Stimulated activated CD8-positive, alpha-beta memory T cell treated with anti-CD3 and anti-CD28 coated beads, Interleukin-4, amount 100 ng/mL, for 1 hour (primary cell): ENCODE measurements at places on chromosomes 3 and 15.
A peak's percentile ranks its signal among the peaks of the same experiment; 100 is the strongest.

- no peak for DNase-seq
These were observed 11.8 kb upstream of the PLXND1 start for GRCh38 chr3:129618186-129618820.

DNA sequence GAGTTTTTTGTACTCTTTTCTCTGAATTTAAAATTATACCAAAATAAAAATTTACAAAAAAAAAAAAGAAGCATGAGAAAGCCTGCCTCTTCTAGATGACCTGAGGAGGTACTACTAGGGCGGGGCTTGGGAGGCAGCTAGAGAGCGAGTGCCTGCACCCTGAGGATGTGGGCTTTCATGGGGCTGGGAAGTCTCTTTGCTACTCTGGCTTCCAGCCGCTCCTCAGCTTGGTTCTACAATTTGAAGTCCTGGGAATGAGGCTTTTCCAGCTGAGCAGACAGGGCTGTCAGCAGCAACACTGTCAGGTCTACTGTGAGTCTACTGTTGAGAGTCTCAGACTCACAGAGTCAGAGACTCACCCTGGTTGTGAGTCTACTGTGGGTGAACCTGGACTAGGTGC, 8.2 kb upstream of the PSTPIP1 start:
- DNase-seq: no peak

GRCh38 chr3:37531066-37531720, 330.5 kb upstream of the CTDSPL start:
- DNase-seq: no peak

DNA sequence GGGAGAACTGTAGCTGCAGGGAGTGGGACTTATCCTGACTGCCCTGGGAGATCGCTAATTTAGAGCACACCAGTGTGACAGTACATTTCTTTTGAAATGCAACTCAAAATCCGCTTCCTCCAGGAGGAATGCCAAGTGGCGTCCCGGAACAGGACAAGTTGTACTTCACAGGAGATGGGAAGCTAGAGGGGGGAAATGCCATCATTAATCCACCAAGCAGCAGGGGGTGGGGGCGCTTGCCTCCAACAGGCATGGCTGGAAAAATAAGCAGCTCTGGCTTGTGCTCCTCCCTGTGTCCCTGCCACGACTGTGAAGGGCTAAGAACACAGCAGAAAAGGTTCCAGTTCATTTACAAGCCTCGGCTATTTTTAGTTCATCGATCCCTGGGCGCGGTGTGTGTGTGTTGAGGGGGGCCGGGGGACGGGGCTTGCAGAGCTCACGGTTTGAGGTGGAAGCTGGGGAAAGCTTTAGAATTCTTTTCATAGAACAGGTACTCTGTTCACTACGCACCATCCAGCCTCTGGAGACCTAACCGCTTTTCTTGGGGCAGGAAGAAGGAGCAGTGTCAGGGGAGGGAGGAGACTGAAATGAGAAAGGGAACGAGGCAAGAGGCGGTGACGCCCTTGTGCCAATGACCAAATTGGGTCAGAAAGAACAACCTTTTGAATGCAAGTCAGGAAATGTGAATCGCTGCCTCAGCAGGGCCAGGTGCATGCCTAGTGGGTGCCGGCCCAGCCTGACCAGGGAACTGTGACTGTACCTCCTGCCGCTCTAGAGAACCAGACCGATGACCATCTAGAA, 51.8 kb upstream of the DGKG start:
- DNase-seq: no peak

DNA sequence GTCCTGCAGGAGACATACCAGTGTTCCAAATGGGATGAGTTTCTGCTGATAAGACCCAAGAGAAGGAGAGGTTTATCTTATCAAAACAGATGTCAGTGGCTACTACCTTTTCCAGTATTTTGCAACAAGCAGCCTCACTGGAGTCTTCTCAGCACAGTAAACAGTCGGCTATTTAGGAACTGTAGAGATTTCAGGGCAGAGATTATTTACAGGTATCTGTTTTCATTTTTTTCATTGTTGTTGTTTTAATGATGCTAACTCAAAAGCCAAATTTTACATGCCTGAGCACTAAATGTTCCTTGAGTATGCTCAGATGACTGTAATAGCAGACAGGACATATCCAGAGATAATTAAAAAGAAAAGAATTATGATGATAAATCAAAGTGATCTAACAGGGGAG, 252.1 kb downstream of the EPHA6 start:
- no peak for DNase-seq

- no peak for DNase-seq
These were observed 115.6 kb upstream of the CADPS start for GRCh38 chr3:62990704-62991413.

GRCh38 chr3:129211772-129212171, 28.1 kb upstream of the CNBP start:
- DNase-seq: no peak

DNA sequence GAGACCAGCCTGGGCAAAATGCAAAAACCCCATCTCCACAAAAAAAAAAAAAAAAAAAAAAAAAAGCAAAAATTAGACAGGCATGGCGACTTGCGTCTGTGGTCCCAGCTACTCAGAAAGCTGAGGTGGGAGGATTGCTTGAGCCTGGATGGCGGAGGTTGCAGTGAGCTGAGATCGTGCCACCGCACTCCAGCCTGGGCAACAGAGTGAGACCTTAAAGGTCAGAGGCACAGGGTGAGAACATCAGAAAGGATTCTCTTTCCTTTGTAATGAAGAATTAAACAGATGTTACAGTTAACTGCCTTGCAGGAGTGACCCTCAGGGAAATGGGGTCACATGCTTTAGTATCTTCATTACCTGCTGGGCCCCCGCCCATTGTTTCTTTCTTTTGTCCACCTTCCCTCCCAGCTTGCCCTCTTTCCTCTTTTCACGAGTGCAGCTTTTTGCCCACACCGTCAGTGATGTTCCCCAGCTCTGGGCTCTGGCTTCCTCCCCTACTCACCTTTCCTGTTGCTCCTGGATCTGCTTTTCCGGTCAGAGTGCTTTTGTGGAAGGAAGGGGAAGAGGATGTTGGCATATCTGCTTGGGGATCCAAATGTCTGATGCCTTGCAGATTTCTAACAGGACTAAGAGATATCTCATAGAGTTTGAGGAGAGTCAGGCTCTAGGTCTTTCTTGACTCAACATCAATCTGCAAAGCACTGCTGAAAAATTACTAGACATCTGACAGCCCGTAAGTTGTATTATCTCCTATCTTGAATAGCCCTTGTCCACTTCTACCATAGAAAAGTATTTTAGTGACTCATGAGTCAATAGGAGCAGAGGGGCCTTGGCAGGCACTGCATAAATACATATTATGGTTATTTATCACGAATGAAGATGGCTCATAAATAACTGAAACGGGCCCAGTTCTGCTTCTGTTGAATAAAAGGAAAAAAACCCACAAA, 35.6 kb upstream of the NDUFB4 start:
- DNase-seq: no peak

DNA sequence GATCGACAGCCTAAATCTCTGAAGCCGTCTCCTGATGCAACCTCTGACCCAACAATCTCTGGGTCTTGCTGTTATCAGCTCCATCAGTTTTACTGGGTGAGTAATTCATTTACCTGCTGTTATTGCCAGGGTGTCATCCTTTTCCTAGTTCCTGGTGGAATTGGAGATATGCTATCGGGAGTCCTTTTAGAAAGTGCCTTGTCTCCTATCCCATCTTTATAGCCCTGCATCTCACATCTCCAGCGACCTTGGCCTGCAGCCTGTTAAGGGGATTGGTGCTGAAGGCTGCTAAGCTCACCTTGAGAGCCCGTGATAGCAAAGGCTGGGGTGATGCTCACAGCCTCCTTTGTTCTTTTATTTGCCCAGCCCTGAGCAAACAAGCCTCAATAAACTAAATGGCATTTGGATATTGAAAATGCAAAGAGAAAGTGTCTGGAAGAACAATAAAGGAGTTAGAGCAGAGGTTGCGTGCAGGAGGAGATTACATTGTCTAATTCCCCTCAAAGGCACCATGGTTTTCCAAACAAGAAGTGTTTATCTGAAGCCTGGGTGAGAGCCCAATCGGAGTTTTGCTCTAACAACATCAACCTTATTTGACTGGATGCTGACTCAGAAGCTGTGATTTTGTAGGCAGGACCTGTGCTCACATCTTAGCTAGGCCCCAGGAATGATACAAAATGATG, 101.8 kb downstream of the RPLP1 start:
- no peak for DNase-seq

GRCh38 chr15:45332694-45333093, 45.6 kb downstream of the GATM start:
- DNase-seq: no peak

DNA sequence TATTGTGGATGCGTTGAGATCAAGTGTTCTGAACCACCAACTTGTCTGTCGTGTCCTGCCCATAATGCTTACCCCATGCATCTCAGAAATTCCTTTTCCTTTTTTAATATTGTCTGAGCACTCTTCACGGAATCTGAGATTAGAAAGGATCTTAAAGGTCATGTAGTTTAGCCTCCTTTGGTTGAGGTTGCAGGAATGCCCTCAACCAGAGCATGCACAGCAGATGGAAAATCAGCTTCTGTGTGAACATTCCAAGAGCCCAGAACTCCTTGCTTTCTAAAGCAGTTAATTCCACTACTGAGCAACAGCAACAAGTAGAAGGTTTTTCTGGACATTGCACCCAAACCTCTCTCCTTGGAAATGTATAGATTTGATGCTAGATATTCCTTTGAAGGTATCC, 153.7 kb downstream of the TPRG1 start:
- no peak for DNase-seq

GRCh38 chr15:40279437-40280141, 3.3 kb downstream of the ANKRD63 start:
- DNase-seq: peak; percentile 49

GRCh38 chr3:182115328-182116015, 403.7 kb downstream of the SOX2 start:
- no peak for DNase-seq

DNA sequence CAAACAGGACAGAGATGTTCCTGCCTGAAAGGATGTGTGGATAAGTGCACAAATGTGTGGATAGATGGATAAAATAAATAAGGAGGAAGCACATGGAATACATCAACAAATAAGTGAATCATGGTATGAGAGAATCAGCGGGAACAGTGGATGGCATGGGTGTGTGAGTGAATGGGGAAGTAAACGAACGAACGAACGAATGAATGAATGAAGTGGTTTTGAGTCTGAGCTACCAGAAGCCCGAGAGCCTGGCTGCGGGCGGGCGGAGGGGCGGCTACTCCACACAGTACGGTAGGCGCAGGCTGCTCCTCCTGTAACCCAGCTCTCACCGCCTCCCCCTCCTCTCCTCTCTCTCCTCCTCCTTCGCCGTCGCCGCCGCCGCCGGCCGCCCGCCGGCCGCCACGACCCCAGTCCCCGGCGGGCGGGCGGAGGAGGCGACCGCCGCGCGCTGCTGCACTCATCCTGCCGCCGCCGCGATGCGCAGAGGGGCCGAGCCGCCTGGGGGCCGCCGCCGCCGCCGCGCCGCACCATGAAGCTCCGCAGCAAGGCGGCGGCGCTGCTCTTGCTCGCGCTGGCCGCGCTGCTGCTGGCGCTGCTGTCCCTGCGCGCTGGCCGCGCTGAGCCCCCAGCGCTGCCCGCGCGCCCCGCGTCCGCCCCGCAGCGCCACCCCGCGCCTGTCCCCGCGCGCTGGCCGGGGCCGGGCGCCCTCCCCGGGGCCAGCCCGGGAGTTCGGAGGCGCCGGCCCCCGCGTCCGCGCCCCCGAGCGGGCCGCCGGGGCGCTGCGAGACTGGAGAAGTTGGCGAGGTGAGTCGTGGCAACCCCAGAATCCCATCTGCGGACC, at the start of gene GXYLT2:
Gene GXYLT2 (plus strand): TSS at position 342 of the 841 bp plus-strand sequence. CDS start 188 bp downstream, at position 530.
- no peak for DNase-seq

- DNase-seq: no peak
These were observed 161.3 kb downstream of the KLF13 start for GRCh38 chr15:31487811-31488436.

- no peak for DNase-seq
These were observed 12.5 kb downstream of the DOCK3 start for GRCh38 chr3:50687127-50687751.

- no peak for DNase-seq
These were observed 12.0 kb downstream of the CSPG5 start for GRCh38 chr3:47566667-47567066.

DNA sequence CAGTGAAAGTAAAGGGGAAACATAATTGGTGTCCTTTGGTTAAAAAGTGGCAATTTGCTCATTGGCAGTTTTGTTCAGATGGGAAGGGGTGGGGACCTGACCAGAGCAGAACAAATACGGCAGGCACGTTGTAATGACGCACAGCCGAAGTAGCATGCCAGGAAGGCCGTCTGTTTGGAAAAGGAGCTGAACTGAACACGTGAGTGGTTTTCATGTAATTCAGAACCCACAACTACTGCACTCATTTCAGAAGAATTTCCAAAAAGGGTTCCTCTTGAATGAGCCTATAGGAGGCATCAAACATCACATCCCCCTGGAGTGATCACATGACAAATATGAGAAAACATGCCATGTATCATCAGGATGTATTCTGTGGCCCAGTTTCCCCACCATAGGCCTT, 42.9 kb upstream of the LMCD1 start:
- no peak for DNase-seq

GRCh38 chr3:126284258-126284904, 72.8 kb downstream of the KLF15 start:
- no peak for DNase-seq

DNA sequence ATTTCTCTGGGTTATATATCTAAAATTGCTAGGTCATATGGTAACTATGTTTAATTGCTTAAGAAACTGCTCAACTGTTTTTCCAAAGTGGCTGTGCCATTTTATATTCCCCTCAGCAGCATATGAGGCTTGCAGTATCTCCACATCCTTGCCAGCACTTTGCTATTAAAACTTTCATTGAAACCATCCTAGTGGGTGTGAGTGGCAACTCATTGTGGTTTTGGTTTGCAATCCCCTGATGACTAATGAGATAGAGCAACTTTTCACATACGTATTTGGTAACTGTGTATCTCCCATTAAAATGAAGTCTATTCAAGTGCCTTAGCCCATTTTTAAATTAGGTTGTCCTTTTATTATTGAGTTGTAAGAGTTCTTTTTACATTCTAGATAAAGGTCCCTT, 17.3 kb downstream of the KPNA1 start:
- DNase-seq: no peak

DNA sequence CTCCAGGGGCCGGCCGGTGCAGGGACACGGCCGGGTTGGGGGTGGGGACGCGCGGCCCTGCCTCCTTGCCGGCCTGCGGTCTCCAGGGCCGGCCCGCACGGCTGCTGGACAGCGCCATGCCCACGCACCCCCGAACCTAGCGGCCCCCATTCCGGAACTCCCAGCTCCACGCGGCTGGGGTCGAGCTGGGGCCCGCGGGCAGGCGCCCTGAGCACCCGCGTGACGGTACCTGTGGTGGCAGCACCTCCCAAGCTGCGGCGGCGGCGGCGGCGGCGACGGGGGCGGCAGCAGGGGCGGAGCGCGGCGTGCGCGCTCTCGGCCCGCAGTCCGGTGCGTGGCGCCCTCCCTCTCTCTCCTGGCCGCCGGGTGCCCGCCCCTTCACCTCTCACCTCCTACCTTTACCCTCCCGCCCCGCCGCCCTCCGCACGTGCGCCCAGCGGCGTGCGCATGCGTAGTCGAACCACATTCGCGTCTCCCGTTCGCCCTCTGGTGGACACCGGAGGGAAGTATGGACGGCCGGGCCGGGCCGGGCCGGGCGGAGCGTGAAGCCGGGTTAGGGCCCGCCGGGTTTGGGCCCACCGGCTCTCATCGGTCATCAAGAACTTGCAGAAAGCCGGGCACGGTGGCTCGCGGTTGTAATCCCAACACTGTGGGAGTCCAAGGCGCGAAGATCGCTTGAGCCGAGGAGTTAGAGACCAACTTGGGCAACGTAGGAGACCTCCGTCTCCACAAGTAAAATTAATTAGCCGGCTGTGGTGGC, at the start of gene SCAP:
Gene SCAP (minus strand): TSS at position 372 of the 760 bp plus-strand sequence. CDS start 32,948 bp downstream, outside the sequence.
- DNase-seq: peak; percentile 97
